ENCODE measurements at places on chromosomes 5 and 9. TPM values are rescaled to one million over a fixed set of nuclear protein-coding genes. Genes with fewer than 3 reads are reported as not detected.

DNA sequence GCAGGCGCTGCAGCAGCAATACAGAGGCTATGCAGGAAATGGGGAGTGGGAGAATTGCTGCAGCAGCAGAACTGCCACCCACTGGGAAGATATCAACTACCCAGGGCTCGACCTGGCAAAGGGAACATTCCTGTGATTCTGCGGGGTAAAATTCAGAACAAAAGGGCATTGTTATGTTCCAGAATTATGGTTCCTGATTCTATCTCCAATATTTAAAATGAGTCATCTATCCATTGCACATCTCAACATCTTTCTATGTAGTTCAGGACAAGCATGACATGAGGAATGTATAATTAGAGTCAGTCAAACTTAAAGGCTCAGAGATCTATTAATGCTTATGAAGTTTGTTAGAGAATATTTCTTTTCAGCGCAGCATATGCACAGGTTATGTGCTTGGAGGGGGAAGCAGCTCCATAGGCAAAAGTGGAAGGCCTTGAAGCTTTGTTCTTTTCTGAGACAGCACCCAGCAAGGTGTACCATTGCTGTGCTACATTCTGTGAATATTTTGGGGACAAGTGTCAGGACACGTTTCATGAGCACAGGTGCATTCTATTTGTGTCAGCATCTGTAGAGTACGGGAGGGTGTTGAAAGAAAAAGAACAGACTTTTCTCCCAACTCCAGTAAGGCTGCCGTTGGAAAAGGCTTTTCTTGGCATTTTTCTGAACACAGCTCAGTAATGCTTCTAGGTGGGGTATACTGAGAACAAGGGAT, 395.6 kb upstream of the MPDZ start:
- H3K27me3 ChIP-seq: no peaks in the 10 kb centered on the region
- DNase-seq: no peak
- no peak overlapping the region for H3K27ac ChIP-seq
- H3K4me1 ChIP-seq: no peaks in the 10 kb centered on the region
- no peaks in the 10 kb centered on the region for H3K36me3 ChIP-seq

- no peaks in the 10 kb centered on the region for H3K36me3 ChIP-seq
- DNase-seq: no peak
- H3K27ac ChIP-seq: no peak overlapping the region
- no peaks in the 10 kb centered on the region for H3K27me3 ChIP-seq
Measured at GRCh38 chr5:92519811-92520632, 1061.0 kb downstream of the NR2F1-AS1 start.

- H3K4me3 ChIP-seq: no peak overlapping the region
- H3K27me3 ChIP-seq: peaks cover 19% of the 10 kb centered on the region
- H3K27ac ChIP-seq: no peak overlapping the region
- no peaks in the 10 kb centered on the region for H3K36me3 ChIP-seq
- no peak for DNase-seq
- no peaks in the 10 kb centered on the region for H3K4me1 ChIP-seq
Measured at GRCh38 chr5:171624396-171624795, 161.2 kb upstream of the SMIM23 start.

DNA sequence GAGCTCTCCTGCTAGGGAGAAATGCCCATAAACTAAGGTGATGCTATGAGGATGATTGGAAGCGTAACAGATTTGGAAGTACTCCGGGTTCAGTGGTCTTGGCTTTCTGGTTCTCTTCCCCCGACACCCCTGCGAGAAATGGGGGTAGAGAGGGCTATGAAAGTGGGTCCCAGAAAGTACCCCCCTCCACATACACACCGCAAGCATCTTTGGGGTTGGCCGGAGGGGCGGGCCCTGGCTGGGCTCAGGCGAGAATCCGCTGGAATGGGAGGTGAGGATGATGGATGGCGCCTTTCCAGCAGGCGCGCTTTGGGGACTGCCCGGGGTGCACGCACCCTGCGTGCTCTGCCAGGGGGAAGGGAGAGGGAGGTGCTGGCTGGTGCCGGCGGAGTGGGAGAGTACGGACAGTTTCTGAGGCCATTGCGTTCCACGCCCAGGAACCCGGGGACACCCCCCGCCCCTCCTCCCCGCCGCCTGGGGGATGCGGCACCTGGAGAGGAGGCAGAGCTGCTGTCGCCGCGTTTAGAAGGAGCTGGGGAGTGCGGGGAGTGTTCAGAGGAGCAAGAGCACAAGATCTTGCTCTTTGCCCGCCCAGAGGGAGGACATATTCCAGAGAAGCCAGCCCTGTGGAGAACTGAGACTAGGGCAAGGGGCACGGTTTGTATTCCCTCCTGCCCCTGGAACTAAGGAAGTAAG, 1.9 kb downstream of the PCSK5 start:
- H3K27me3 ChIP-seq: peaks cover 49% of the 10 kb centered on the region
- H3K4me1 ChIP-seq: peaks cover 14% of the 10 kb centered on the region
- H3K36me3 ChIP-seq: no peaks in the 10 kb centered on the region
- no peak overlapping the region for H3K27ac ChIP-seq
- no peak for DNase-seq

Gene TUBB4B
- 353 TPM for total RNA-seq

Gene CCDC107
- 29.4 TPM for total RNA-seq

Gene GTF2H2C
- 34.5 TPM for total RNA-seq

Gene IL33
- total RNA-seq: not detected

Data from activated CD8-positive, alpha-beta memory T cell treated with anti-CD3 and anti-CD28 coated beads, Interleukin-2, amount 10 ng/mL, durations not matched to agents 7 days and 5 days (primary cell).